ENCODE measurements at places on chromosomes 4 and X.

- no peak for DNase-seq
Measured at GRCh38 chrX:150863191-150863590, 35.3 kb downstream of the CD99L2 start.

DNA sequence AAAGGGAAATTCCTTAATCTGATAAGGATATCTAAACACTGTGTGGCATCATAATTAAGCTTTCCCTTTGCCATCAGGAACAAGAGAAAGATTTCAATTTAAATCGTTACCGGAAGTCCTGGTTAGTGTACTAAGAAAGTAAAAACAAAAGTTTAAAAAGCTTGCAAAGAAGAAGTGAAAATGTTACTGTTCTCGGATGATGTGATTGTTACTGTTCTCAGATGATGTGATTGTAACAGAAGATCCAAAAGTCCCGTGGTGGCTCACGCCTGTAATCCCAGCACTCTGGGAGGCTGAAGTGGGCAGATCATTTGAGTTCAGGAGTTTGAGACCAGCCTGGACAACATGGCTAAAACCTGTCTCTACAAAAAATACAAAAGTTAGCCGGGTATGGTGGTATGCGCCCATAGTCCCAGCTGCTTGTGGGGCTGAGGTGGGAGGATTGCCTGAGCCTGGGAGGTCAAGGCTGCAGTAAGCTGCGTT is 62.5 kb downstream of the RGS12 start:
- DNase-seq, result no peak

DNA sequence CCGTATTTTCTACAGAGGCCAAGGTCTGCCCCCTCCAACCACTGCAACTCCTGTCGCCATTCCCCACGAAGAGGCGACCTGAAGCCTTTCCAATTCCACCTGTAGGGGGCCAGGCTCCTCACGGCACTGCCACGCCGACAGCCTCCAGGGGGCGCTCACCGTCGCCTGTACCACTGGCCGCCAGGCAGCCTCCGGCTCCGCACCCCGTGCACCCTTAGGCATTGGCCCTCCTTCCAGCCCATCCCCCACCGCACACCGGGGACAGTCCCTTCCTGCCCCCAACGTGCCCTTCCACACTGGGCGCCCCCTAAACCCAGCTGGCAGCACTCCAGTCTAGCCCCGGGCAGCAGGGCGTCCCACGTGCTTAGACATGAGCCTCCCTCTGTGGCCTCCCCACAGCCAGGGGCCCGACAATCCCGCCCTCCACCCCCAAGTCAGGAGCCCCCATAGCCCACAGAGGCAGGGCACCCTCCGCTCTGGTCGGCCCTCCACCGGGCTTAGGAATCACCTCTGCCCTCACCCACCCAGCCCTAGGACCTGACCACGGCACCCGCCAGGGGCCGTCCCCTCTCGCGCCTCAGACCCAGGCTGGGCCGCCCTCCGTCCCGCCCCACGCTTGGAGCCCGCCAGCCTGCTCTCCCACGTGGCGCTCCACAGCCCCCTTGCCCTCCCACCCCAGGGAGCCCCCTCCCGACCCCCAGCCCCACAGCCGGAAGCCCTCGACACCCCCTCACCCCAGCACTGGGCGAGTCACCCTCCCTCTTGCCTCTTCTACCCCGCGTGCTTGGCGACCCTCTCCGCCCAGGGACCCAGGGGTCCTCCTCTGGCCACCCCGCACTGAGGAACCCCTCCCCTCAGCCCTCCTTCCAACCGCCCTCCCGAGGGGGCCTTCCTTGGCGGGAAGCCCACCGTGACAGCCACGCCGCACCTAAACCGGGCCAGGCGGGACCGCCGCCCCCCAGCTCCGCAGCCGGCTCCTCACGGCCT is 711 bp downstream of the PNMA6E start:
- no peak for DNase-seq

- no peak for DNase-seq
Measured at GRCh38 chrX:65731684-65732289, 64.3 kb downstream of the MSN start.

GRCh38 chrX:18616688-18617406 is 55.1 kb downstream of the RS1 start:
- DNase-seq, result no peak

DNA sequence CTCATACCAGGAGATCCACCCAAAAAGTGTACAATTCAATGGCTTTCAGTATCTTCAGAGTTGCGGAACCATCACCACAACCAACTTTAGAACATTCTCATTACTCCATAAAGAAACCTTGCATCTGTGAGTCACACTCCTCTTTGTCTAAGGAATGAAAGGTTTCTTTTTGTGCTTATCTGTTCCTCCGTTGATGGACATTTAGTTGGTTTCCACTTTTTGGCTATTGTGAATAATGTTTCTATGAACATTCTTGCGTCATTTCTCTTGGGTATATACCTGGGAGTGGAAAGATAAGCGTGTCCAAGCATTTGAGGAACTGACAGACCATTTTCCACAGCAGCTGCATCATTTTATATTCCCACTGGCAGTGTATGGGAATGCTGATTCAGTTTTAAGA is 10.6 kb downstream of the FAM184B start:
- no peak for DNase-seq

Measured in NCI-H2081 treated with DMSO at 0.1 percent for 48 hours (cell line).